ENCODE measurements at places on chromosomes 2 and 18.

GRCh38 chr2:236440110-236440881 lies 129.3 kb upstream of the ACKR3 start:
- DNase-seq, result no peak

DNA sequence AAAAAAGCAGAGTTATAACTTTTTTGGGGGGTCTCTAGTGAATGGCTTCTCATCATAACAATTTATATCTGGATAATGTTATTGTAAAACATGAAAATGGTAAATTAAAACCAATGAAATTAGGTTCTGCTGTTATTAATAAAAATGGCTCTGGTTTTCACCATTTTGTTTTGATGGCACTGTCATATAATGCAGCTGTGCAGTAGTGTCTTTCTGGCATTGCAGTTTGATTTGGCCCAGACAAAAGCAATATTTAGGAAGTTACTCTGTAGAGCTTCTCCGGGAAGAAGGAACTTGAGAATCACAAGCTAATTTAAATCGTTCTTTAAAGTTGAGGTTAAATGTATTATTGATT lies 15.1 kb upstream of the NT5C1B start:
- no peak for DNase-seq

DNA sequence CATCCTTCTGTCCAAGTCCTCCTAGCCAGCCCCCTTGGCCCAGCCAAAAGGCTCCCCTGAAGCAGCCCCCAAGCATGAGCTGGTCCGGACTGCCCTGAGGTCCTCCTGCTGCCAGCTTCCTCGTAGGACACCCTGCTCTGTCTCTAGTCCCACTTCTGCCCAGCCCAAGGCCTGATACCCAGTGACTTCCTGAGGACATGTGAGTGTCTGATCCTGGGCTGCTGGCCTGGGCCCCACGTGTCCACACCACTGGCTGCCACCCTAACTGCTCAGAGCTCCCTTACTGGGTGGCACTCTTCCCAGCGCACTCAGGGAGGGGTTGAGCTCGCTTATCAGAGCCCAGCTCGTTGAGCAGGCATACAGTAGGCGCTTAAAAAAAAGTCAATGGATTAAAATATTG lies 34.4 kb upstream of the PDIA6 start:
- DNase-seq, result no peak

DNA sequence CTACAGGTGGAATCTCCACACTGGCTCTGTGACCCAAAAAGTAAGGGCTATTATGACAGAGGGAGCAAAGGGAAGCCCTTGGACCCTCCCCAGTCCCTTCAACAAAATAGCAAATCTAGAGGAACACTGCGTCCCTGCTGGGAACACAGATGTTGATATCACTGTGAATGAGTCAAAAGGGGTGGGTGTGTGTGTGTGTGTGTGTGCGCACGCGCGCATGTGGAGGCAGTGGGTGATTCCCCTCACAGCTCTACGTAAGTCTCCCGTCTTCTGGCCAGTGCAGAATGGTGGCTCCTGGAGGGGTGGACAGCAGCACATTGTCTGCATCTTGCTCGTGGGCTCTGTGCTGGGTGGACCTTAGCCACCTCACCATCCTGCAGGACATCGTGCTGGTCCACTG lies 7.8 kb upstream of the C2orf72 start:
- no peak for DNase-seq

- no peak for DNase-seq
Observed at GRCh38 chr2:46779447-46779941, 136.1 kb downstream of the MCFD2 start.

- no peak for DNase-seq
Observed at GRCh38 chr2:158179660-158180059, 78.0 kb downstream of the UPP2 start.

- no peak for DNase-seq
Observed at GRCh38 chr2:222134654-222135053, 164.1 kb downstream of the PAX3 start.

- DNase-seq, result no peak
Observed at GRCh38 chr18:58756148-58756547, 84.9 kb downstream of the MALT1 start.

DNA sequence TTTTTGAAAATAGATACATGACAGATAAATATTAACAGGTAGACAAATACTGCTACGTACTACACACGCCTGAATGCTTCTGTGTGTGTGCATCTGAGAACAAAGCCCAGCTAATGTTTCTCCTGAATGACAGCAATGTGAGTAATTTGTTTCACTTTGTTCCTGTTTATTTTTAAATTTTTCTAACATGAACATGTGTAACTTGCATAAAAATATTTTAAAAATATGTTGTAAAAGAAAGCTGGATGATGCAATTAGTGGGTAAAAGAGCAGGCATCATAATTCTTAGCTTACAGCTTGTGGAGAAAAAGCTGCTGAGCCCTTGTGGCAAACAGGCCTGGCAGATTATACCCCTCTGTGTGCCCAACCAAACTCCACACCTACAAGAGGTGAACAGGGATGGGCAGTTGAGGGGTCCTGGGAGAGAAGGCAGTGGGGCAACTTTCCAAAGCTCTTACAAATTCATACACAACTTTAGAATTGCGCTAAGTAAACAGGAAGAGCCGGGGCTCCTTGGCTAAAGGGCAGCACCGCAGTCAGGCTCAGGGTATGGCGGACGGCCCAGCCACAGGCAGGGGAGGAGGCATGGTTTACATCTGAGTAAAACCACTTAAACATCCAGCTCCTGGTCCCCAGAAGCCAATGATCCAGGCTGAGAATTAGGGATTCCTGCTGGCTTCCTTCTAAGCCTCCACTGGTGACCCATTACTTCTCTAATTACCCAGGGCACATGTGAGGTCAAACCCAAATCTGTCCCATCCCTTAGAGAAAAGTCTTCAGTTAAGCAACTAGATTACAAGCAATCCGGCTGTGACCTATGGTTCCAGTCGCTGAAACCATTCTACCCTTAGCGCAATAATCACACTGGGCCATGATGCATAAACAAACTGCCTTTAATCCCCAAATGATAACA lies 14.0 kb downstream of the PXDN start:
- DNase-seq, result peak; percentile 14

DNA sequence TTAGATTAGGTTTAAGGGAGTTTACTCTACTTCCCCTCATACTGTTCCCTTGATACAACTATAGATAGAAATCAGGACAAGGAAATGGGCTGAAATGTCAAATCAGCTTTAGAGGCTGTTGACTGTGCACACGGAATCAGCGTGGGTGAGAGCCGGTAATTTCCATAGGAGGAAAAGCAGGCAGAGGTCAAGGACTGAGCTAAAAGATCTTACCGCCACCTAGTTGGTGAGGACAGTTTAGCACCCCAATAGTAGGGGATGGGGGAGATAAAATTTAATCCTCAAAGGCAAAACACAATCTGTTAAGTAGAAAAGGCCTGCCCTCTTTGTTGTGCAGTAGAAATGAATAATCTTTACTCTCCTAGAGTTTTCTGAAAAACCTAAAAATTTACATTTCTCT lies 1154.5 kb upstream of the CHAC2 start:
- no peak for DNase-seq

GRCh38 chr18:11553098-11553940 lies 56.1 kb upstream of the SLC35G4 start:
- DNase-seq, result no peak

- no peak for DNase-seq
Observed at GRCh38 chr2:202717598-202718310, 83.0 kb downstream of the FAM117B start.

DNA sequence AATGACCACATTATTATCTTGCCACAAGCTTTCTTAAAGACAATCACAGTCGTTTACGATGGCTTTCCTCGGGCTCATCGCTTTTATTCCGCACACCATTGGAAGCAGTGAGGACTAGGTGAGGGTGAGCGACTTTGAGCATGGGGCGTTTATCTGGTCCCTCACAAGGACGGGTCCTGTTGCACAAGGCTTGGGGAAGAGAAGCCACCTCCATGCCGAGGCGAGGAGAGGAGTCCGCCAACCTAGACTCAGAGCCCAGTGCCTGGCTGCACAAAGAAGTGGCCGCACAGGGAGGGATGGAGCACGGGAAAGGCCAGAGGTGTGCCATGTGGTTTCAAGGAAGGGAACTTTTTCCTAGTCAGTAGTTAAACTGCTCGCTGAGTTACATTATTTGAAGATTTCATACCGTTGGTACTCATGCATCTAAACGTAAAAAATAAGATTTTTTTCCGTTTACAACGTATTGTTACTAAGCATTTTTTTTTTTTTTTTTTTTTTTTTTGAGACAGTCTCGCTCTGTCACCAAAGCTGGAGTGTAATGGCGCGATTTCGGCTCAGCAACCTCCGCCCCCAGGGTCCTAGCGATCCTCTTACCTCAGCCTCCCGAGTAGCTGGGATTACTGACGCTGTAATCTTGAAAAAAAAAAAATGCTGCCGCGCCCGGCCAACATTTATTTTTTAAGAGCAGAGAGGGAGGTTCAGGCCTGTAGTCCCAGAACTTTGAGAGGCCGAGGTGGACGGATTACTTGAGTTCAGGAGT lies 849 bp upstream of the CYP27C1 start:
- peak; percentile 37 for DNase-seq

GRCh38 chr2:216545359-216545758 lies 46.7 kb downstream of the RPL37A start:
- no peak for DNase-seq

DNA sequence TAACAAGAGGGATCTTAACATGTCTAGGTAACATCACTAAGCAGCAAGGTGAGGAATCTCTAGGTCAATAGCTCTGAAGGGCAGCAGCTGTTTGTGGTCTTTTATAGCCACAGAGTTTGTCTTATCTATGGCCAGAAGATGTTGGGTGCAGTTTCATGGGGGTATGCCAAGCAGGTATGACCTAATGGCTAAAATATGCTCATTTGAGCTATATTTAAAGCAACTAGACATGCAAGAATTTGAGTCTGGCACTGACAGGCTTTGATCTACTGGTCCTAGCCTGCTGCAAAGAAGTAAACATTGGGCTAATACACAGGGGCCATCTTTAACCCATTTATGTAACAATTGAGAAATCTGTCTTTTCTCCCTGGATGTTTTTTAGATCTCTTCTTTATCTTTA lies 13.9 kb upstream of the UGP2 start:
- no peak for DNase-seq

DNA sequence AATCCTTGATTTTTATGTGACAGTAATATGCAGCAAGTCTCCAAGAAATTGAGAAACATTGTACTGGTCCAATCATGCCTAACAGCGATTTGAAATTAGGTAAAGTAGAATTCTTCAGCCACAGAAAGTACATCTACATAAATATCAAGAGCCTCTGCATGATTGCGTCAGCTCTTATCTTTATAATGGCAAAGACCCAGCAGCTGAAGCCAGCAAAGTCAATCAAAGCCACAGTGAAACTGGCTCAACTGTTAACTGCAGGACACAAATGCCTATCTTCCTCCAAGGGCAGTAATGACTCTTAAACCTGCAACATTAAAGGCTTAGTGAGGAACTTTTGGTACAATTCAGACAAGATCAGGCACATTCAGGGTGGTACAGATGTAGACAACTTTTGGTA lies 102.5 kb downstream of the BARD1 start:
- no peak for DNase-seq

DNA sequence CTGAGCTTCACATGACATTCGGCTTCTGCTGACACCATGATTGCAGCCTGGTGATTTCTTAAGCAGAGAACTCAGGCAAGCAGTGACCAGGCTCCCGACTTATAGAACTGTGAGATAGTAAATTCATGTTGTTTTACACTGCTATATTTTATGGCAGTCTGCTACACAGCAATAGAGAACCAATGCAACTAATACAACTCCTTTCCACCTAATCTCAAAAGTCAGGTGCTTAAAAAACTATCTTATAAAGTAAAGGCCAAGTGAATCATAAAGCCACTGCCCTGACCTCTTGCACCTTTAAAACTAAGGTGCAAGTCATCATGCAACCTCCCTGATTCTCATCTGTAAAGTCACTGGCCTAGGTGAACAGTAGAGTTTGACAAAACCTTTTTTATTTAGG lies 95.3 kb upstream of the GLS start:
- DNase-seq, result no peak

DNA sequence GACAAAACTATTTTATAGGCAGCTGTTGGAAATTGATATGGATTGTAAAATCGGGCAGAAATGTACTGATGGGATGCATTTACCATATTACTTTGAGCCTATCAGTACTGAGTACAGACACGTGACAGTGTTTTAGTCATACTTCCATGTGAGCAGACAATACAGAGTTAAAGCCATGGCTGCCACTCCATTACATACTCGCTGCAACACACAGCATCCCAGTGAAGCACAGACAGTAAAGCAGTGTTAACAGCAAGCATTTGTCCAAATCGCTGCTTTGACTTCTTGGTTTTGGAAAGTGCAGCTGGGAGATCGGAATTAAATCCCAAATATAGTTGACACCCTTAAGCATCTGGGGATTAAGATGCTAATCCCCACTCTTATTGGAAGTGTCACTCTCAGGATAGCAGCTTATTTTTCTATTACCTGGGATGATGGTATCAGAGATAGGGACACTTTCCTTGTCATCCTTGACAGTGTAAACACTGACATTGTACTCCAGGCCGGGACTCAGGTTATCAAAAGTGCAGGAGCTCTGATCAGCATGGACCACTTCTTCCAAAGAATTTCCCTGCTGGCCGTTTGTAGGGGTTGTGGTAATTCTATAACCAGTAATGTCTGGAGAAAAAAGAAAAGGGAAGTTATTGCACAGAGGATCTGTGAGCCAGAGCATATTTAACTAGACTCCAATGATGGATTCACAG lies 41.6 kb downstream of the FN1 start:
- DNase-seq, result no peak

All from activated T-cell treated with anti-CD3 and anti-CD28 coated beads, Interleukin-2, amount 50 U/mL, for 24 hours (primary cell).